ENCODE measurements at places on chromosomes 7 and 10.
A peak's percentile ranks its signal among the peaks of the same experiment; 100 is the strongest.

DNA sequence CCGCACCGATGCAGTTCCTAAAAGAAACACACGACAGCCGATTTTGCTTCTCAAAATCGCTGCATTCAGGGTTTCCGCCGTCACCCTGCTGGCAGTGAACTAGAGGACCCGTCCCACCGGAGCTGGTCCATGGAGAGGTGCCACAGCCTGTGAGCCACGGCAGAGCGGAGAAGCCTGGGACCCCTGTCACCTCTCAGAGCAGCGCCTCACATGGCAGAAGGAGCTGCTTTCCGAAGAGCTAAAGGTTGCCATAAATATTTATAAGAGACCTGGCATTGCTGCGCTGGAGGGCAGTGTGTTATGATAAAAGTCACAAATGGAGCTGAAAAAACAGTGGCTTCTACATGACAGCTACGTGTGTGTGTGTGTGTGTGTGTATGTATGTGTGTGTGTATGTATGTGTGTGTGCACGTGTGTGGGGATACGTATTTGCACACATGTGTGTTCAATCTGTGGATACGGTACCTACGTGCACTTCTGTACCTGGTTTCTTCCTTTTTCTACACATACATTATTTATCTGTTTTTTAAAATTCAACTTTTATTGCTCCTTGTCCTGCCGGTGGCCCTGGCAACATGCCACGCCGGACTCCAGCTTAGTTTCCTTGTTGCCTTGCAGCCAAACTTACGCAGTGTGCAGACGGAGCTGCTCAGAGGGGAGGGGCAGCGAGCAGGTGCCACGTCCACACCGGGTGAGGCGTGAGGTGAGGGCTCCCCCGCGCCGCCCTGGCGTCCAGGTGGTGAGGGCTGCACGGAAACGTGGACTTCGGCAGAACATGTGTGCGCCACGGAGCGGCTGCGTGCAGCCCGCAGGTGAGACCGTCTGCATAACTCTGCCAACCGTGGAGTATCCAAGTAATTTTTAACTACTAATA lies 115.2 kb upstream of the PITRM1 start:
- DNase-seq = no peak

- DNase-seq = no peak
These were observed 46.5 kb downstream of the ZMIZ1 start for GRCh38 chr10:79115302-79115701.

GRCh38 chr10:44383749-44384600 lies 922 bp downstream of the CXCL12 start:
- no peak for DNase-seq

- no peak for DNase-seq
These were observed 45.3 kb downstream of the SHOC2 start for GRCh38 chr10:110964681-110965080.

- no peak for DNase-seq
These were observed 1252.2 kb downstream of the REEP3 start for GRCh38 chr10:64773357-64773756.

DNA sequence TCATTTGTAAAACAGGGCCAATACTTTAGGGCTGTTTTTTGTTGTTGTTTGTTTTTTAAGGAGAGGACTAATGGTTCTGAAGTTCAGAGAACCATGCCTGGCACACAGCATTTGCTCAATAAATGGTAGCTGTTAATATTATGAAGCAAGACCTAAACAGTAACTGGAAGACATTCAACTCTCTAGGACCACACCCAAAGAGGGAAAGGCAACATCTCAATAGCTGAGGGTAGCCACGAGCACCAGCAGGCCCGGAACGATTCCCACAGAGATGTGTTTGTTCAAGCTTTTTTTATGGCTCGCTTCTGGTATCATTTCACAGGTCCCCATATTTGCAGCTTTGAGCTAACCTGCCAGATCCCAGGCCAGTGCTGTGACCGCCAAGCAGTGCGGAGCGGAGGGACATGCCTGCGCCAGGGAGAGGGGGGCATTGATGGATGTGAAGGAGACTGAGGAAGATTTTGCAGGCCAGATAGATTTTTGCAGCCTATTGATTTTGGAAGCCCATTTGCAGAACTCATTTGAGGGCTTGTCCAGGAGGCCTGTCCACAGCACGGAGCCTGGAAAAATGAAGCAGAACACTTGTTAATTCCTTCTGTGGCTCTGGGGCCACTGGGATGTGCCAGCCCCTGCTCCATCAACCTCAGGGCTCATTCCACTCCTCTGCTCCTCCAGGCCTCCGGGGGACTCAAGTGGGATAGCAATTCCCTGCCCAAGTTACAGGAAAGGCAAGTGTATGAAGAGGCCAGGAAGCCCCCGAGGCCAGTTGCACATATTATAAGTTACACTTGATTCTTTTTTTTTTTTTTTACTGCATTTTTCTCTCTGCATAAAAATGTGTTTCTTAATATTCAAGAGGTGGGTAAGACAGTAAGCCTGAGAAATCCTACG lies 57.3 kb upstream of the FGFR2 start:
- DNase-seq = no peak

DNA sequence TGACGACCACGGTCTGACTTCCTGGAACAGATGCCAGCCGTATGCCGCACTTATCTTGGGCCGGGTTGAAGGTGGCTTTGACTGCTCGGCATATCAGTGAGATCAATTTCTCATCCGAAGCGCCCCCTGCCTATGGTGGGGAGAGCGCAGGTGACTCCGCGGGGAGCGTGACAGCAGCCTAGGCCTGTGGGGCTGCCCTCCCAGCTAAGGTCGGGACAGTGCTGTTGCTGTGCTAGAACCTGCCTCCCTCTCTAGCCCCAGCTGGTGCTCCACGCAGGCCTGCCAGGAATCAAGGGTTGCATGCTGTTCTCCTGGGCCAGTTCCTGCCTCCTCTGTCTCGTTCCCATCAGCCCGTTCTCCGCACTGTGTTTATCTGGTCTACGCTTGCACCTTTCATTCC lies 49.8 kb downstream of the PODXL start:
- DNase-seq = no peak

GRCh38 chr10:89363729-89364442 lies 14.0 kb upstream of the IFIT1B start:
- DNase-seq = no peak

DNA sequence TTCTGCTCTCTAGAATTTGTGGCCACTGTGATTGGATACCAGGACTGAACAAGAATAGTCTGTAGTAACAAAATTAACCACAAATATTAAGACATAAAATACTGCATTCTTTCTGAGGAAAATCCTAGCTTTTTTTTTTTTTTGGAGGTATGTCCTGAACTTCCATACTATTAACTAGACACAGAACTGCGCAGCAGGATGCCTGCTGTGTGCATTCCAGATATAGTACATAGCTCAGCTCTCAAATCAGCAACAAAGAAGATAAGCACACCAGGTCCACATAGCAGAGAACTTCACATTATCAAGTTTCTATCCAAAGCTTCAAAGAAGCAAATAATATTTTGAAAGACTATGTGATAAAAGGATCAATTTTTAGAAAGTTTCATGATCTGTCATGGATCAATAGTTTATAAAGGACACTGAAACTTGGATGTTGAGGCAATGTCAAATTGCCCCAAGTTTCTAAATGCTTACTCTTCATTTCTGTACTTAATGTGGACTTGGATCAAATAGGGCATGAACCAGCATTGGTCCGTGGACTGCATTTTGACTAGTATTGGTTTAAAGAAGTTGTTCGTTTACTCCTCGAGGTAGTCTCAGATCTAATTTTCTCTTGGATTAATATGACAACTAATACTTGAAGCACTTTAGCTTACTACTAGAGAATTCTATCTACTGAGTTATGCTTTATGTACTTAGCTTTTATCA lies 15.4 kb downstream of the NAMPT start:
- no peak for DNase-seq

DNA sequence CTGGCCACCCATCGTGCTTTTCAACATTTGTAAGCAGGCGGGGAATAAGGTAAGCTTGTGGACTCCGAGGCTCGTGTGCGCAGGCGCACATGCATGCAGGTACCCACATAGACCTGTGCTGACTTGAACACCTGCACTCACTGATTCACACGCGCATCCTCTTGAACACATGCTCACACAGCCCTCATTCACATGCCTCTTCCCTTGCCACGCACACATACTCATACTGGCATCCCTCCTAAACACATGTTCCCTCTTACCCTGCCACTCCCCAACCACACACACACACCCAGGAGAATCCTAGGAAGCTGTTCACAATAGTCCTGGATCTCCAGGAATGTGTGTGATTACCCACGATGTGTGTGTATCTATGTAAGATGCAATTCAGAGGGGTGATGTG lies 44.1 kb upstream of the LBX1 start:
- no peak for DNase-seq

DNA sequence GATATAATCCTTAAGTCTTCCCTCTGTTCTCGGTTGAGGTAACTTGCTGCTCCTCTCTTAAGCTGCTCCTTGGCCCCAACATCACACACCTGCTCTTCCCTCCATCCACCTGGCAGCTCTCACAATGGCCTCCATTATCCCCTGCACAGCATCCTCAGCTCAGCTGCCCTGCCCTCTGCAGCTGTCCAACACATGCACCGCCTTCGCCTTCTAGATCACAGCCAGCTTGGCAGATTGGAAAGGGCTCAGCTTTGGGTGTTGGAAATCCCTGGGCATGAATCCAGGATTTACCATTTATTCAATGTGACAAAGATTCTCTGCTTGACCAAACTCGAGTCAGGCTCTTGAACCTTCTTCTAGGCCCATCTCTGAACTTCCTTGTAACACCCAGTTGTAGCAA lies 20.6 kb downstream of the RGR start:
- DNase-seq = no peak

GRCh38 chr7:75993689-75994387 lies 557 bp downstream of the TMEM120A start:
- no peak for DNase-seq

- no peak for DNase-seq
These were observed 40.1 kb downstream of the ADRA2A start for GRCh38 chr10:111116762-111117445.

DNA sequence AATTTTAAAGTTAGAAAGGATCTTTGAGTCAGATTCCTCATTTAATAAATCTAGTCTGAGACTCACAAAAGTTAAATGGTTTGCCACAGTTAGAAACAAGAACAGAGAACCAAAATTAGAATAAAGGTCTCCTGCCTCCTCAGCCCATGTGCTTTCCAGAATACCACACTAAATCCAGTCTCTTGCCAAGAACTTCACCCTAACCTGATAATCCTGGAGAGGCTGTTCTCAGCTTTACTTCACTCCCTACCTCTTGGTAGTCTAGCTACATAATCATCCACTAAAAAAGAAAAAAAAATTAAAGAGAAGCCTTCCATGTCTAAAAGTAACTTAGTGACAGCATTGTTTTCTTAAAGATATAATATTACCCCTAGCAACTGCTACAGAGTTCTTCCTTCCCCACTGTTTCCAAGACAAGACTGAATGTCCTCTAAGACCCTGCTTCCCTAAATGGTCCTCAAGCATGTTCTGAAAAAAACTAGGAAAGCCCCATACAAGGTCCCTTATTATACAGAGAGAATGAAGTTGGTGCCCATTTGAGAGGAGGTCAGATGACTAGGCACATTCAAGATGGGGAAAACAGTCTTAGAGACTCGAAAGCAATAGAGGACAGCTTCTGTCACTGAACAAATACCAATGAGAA lies 56.8 kb downstream of the ZNF438 start:
- DNase-seq = no peak

DNA sequence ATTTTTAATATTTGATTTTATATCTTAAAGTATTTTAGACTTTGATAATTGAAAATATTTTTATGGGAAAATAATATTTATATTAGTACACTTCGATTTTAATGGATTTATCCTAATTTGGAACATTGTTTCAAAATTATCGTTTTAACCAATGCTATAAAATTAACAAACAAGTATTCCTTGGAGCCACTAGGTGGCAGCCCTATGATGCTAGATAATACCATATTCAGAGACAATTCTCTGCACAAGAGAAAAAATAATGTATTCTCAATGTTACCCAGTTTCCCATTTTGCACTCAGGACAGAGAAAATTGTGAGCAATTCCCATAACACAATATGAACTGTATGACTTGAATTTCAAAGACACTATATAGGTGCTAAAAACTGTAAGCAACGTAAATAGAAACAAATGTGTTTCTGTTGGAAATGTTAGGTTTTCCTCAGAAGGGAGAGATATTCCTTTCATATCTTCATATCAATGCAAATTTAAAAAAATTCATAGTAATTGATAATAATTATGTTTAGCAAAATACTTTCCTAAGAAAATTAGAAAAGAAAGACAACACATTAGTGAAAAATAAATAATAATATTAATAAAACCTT lies 237.8 kb downstream of the SEMA3E start:
- peak; percentile 44 for DNase-seq

DNA sequence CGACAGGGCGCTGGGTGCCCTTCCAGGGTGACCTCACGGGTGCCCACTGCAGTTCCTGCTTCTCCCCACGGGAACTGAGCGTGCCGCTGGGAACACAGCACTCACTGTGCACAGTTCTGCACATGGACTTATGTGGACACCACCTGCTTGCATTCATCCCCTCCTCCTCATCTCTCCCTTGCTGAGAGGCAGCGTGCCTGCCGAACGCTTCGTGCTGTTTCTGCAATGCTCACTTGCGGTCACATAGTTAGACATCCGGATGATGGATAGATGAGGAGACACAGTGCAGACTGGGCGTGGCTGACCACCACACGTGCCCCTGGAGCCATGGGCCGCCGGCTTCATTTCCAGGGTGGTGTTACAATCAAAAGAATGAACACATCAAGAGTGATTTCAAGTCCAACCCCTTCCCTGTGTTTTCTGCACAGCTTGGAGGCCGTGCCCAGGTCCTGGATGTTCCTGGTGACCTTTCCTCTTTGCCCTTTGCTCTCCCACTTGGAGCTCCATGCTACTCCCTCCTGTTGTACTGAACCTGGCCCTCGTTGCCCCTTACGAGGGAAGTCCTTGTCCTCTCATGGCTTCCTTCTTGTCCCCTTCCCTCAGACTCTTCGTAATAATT lies 119.4 kb downstream of the VIPR2 start:
- DNase-seq = no peak

DNA sequence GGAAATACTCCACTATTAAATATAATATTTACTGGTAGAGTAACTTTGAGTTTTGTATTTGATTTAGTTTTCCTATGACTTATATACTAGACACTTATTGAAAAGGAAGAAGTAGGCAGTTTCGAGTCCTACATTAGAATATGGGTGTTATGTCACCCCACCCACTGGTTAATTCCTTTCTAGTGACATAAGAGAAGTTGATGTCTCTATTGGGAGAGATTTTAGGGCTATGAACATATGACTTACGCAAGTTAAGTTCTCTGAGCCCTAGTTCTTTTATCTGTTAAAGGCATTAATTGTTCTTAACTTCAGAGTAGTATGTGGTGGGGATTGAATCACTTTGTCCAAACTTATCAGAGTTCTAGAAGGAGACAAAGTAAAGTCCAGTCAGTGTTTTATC lies 30.5 kb downstream of the CPED1 start:
- no peak for DNase-seq
